ENCODE measurements at places on chromosomes 6 and 20.

DNA sequence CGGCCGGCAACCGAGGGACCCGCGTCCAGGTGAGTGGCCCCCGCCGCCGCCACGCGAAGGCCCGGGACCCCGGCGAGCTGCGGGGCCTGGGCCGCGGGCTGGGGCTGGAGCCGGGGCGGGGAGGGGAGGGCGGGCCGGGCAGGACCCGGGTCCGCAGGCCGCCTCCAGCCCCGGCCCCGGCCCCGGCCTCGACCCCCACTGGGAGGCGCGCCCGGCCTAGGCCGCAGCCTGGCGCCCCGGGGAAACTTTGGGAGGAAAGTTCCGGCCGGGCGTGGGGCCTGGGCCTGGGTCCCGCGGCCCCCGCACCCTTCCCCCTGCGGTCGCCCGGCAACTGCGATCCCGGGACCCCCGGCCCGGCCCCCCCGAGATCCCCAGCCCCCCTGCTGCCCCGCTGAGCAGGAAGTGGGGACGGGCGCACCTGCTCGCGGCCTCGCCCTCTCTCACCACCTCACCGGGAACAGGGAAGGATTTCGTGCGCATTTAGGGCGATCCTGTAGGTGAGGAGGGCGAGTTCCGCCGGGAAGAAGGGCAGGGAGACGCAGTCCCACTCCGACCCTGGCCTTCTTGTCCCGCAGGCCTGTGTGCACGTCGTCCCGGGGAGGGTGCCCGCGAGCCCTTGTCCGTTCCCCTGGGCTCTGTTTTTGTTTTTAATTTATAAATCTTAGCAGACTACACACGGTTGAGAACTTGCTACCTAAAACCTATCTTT is 402 bp downstream of the OSBPL2 start:
- no peak for DNase-seq

- DNase-seq: no peak
Measured at GRCh38 chr6:14083751-14084150, 33.8 kb upstream of the CD83 start.

- DNase-seq: no peak
Measured at GRCh38 chr20:34164381-34164984, 52.4 kb upstream of the EIF2S2 start.

GRCh38 chr20:3646067-3646440 is 17.1 kb downstream of the GFRA4 start:
- no peak for DNase-seq
